ENCODE measurements at places on chromosomes 1 and 21. TPM values are rescaled to one million over a fixed set of nuclear protein-coding genes. Genes with fewer than 3 reads are reported as not detected.

DNA sequence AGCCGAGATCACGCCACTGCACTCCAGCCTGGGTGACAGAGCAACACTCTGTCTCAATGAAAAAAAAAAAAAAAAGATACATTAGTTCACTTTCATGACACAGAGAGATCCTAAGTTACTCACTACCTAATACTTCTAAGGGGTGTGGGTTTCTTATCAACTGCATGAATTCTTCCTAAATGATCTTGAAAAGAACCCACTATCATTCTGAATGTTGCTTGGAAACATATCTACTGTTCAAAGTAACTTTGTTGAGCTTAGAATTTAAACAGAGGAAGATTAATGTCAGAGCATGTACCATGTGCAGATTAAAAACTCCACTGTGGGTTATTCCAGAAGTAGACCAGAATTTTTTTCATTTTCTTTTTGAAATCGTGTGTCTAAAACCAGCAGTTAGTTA lies 241.5 kb downstream of the LTN1 start:
- no peak for DNase-seq

GRCh38 chr1:118158924-118159323 lies 26.1 kb downstream of the SPAG17 start:
- DNase-seq: no peak

- no peak for DNase-seq
Measured at GRCh38 chr1:229869240-229869639, 197.8 kb upstream of the GALNT2 start.

- DNase-seq: no peak
Measured at GRCh38 chr1:173208146-173208545, 1.0 kb upstream of the TNFSF4 start.

GRCh38 chr1:209831615-209832014 lies 3.8 kb downstream of the UTP25 start:
- DNase-seq: no peak

DNA sequence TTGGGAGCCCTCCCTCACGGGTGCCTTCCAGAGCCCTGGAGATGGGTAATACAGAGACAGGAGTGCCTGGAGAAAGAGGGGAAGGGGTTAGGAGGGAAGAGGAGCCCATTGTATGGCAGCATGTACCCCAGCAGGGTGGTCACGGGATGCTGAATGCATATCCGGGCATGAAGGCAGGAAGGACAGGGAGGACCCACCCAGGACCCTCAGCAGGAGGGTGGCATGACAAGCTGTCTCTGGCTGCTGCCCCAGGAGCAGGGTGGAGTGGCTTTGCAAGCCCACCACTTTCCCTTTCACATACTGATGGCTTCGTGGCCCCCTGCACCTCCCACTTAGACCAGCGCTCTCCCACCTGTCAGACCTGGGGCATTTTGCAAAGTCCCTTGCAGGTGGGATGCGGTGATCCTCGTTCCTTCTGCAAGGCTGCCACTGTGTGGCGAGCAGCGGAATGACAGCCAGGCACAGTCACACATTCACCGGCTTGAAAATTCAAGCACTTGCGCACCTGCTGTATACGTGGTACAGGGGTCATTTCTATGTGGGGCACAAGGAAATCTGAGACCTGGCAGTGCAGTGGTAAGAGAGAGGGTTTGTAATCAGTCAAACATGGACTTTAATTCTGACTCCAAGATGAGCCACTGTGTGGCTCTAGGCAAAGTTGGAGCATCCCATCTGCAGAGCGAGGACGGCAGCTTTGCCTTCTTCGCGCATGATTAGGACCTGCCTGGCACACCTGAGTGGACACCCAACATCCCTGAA lies 53.2 kb upstream of the TMEM51 start:
- no peak for DNase-seq

- no peak for DNase-seq
Measured at GRCh38 chr1:23522244-23522982, 8.6 kb downstream of the E2F2 start.

KCNA2 gene
- total RNA-seq: 0.08 TPM

FGR gene
- 83.8 TPM for total RNA-seq

DNA sequence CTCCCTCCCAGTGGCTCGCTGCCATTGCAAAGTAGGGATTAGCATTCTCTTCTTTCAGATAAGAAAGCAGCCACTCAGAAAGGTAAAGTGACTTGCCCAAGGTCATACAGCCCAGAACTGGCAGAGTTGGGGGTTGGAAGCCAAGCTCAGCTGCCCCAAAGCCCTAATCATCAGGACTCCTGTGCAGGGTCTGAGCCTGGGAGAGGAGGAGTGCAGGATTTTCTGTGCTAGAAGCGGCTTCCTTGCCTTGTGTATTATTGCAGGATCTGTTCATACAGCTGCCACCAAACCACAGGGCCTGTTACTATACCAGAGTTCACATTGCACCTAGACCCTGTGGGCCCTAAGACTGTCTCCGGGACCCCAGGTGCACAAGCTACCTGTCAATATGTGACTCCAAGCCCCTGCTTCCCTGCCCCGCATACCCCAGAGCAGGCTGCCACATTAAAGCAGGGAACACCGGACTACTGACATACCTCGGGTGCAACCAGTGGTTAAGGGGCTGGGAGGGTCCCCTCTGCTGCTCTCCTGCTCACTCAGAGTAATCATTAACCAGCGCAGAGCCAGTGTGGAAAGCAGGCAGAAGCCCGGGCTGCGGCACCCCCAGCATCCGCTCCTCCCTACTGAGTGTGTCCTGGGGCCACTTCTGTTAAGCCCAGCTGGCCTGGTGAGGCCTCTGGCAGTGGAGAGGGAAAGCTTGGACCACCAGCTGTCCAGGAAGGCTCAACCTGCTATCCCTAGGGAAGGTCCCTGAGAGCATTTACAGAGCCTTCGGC lies 15.8 kb downstream of the HSPG2 start:
- DNase-seq: no peak

RNU1-3 gene
- total RNA-seq: 2,678 TPM

EFHD2 gene
- 107 TPM for total RNA-seq

- no peak for DNase-seq
Measured at GRCh38 chr1:244065063-244065793, 14.1 kb downstream of the ZBTB18 start.

DNALI1 gene
- total RNA-seq: not detected

DNA sequence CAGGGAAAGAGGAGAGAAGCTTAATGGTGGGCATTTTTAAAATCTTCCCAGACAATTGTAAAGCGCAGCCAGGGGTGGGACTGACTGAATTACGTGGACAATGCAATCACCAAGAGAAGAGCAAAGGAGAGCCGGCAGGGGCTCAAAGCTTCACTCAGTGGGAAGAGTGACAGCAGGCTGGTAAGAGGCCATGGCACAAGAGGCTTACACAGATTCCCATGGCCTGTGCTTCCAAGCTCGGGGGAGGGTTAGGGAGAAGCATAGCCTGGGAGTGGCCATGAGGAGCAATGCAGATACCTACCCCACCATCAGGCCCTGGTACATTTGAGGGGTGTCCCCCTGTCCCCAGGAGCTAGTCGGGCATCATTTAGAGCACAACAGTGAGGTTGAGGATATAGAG lies 27.1 kb upstream of the SEC16B start:
- no peak for DNase-seq

- DNase-seq: no peak
Measured at GRCh38 chr1:24275510-24275909, 43.6 kb upstream of the GRHL3 start.

All from GM12878 (cell line).